CD4-positive, alpha-beta T cell treated with Interleukin-6 at 100 ng/mL for 8 hours (primary cell): ENCODE measurements at places on chromosomes 4 and X.

DNA sequence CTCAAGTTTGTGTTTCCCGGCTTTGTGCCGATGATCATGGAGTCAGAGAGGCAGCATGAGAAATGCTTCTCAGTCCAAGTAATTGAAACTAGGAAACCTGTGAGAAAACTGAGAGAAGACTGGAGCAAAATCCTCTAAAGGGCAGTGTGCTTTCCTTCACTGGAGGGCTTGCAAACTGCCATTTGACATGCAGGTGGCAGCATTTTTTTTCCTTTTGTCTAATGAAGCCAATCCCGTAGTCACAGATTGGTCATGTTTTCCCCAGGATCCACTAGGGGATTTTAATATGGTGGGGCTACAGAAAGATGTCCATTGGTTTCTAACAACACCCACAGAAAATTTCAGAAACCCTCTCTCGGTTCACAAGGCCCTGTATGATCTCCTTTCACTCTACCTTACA is 117.4 kb upstream of the NUDT10 start:
- DNase-seq = no peak

DNA sequence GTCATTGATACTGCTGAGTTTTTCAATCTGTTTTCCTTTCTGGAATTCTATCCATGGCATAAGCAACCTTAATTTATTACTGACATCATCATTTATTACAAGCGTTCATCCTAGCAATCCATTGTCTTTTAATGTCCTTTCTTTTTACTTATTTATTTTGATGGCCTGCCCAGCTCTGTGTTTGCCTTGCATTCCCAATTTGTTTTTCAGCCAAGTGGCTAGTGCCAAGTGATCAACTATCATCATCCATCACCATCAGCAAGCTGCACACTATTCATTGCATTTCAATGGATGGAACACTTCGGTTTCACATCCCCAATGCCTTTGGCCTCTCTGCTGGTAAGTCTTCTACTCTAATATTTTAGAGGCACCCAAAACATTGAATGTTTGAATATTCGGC is 831.7 kb upstream of the EPHA5 start:
- no peak for DNase-seq

DNA sequence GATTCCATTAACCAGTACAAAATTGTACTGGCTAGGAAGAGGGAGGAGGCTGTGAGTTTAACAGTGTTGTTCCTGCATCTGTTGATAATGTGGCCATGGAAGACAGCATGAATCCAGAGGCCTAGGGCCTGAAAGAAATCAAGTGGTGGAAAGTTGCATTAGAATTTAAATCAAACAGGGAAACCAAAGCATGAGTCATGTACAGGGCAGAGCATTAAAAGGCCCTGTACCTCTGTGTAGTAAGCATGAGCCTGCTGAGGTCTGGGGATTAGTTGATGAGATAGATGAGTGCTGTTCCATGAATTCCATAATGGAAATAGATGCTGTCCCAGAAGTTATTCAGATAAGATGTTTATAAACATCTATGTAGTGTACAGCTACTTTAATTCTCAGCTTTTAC is 58.3 kb downstream of the MID1IP1 start:
- no peak for DNase-seq

DNA sequence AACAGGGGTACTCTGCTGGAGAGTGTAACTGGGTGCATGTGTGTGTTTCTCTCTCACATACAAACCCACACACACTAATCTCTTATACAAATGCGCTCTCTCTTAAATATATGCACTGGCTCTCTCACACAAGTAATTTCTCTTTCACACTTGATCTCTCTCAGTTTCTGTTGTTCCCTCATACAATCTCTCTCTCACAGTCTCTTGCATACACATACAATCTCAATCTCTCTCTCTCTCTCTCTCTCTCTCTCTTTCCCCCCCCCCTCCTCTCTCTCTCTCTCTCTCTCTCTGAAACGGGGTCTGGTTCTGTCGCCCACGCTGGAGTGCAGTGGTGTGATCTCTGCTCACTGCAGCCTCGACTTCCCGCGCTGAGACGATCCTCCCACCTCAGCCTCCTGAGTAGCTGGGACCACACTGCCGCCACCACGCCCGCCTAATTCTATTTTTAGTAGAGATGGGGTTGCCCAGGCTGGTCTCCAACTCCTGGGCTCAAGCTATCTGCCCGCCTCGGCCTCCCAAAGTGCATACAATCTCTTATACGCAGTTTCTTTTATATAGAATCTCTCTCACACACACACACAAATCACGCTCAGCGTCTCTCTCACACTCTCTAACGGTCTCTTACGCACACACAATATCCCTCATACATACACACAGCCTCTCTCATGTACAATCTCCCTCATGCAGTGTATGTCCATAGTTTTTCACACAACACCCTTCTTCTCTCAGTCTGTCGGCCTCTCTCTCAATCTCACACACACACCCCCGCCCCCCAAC is 518 bp upstream of the FAM241A start:
- DNase-seq = no peak

DNA sequence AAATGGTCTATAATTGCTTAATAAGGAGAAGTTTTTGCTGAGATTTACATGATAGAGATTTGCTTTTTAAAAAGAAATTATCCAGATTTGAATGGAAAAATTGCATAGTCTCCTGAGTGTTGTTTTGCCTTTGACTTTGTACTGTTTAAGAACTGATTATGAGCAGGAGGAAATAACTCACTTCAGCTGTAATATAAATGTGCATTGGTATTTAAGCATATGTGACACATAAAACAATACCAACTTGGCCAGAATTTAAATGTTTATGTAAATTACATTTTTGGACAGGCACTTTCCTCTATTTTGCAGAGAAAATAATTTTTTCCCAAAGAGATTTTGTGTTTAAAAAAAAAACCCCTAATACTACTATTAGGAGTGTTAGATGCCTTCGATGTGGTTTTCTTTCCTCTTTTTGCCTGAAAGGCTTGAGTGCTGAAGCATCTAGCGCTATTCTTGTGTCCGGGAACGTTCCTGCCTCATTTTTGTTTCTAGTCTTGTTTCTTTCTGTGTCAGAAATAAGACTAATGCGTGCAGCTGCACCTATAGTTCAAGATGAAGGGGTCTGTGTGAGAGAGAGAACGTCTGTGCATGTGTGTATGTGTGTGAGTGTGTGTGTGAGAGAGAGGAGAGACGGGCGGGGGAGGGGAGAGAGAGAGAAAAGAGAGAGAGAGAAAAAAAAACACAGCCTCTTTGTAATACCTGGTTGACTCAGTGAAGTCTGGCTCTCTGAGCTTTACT is 60.8 kb downstream of the TBL1X start:
- DNase-seq = no peak

GRCh38 chr4:42104521-42104920 is 47.9 kb downstream of the BEND4 start:
- DNase-seq = no peak

DNA sequence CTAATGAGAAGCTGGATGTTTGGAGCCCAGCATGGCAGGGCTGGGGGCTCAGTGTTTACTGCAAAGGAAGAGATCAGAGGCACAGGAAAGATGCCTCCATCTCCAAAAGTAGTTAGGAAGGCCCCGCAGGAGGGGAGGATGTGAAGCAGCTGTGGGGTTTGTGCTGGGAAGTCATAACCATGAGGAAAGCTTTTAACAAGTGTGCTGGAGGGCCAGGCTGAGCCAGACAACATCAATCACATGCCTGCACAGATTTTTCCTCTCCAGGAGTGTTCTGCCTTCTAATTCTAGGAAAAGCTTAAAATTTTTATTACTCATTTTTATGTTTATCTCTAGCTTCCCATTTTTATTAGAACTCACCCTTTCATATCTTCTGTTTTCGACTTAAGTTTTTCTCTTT is 65.4 kb downstream of the GPR82 start:
- DNase-seq = no peak

GRCh38 chrX:19372170-19372546 is 28.4 kb downstream of the PDHA1 start:
- DNase-seq = peak; percentile 54

DNA sequence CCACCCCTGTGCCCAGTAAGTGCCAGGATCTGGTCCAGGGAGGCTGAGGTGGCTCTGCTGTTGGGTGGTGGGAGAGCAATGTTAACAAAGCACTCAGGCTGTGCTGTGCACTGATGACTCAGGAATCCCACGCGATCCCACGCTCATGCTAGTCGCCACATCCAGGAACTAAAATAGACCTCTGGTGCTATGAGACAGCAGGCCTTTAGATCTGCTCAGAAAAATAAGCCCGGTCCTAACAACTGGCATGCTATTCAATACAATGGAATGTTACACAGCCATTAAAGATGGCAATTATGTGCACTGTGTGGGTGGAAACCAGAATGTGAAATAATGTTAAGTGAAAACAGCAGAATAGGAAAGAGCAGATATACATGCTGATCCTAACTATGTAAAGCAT is 26.0 kb downstream of the ARL13A start:
- DNase-seq = no peak

DNA sequence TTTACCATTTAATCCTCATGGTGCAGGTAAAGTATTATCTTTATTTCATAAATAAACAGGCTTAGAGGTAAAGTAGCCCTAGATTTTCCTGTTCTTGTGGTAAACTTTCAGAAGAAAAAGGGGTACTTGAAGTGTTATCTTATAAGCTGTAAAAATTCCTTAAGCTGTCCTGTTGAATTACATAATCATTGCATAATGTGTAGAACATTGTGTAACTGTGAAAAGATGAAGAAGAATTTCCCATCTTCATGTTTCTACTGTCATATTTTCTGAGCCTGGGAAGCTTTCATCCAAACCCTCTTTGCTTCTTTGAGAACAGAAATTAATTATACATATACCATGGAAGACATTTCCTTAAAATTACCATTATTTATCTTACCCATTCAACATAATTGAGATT is 90.5 kb downstream of the ELOVL6 start:
- no peak for DNase-seq

GRCh38 chr4:185721190-185722028 is 90.6 kb downstream of the SORBS2 start:
- no peak for DNase-seq

- DNase-seq = peak; percentile 8
These were observed 6.6 kb downstream of the MSL3 start for GRCh38 chrX:11764602-11765067.

GRCh38 chr4:78971776-78972175 is 32.5 kb upstream of the PAQR3 start:
- DNase-seq = no peak

- DNase-seq = no peak
These were observed 2.5 kb upstream of the PPP2R2C start for GRCh38 chr4:6474705-6475457.

DNA sequence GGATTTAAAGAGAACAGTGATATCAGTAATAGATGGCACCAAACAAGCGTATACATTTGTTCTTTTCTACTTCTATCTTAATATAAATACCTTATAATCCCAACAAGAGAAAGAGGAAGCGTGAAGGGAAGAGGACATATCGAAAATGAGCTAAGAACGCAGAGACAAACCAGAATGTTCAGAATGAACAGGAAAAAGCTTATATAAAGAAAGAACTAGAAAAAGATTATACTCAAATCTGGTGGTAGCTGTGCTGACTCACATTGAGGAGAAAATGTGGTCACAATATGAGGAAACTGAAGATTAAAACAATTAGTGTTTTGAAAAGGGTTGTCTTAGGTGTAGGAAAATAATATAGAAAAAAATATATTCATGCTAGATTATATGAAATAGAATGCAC is 2.0 kb upstream of the GPR34 start:
- DNase-seq = no peak

DNA sequence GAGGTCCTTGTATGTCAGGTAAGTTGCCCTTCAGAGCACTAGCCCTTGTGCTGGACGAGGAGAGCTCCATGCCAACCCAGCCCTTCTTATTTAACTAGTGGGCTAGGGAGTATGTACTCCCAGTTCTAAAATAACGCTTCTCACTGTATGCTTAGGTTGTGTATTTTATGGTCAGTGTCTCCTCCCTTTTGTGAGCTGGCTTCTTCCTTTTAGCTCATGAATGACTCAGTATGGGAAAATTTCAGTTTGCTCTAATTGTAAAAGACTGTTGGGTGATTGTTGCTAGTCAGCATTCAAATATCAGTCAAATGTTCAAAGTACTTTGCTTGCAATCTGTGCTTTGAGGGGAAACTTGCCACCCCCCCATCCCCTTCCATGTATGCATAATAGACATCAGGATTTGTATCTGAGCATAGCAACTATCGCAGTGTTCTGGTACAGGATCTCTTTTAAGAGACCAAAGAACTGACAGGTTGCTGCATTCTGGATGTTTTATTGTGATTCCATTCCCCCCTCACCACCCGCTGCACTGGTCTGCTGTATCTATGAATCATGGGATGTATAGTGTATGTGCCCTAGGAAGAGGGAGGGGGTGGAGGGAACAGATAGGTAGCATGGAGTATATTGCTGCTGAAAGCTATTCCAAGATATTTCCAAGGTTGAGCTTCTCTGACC is 34.7 kb downstream of the DLG3 start:
- DNase-seq = no peak

DNA sequence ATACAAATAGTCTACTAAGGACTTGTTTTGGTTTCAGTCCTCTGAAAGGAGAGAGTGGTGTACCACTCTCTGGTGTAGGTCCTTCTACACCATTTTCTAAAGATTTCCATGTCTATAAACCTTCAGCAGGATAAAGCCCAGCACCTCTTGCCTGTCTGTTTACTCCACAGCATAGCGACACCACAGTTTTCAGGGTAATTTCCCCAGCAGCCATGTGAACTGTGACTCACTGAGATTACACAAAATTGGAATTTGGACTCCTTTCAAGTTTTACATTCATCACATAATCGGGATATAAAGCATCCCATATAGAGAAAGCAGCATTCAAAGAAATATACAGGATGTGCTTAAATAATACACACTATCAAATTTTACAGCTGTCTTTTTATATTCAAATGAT is 229.6 kb downstream of the PRDM5 start:
- DNase-seq = no peak
